ENCODE measurements at places on chromosomes 16 and 17.

- DNase-seq = peak; percentile 53
Observed at GRCh38 chr17:74431568-74432423, at the start of gene GPRC5C. GPRC5C (plus strand) TSS chr17:74432088; CDS start chr17:74439777, 7,689 bp downstream.

DNA sequence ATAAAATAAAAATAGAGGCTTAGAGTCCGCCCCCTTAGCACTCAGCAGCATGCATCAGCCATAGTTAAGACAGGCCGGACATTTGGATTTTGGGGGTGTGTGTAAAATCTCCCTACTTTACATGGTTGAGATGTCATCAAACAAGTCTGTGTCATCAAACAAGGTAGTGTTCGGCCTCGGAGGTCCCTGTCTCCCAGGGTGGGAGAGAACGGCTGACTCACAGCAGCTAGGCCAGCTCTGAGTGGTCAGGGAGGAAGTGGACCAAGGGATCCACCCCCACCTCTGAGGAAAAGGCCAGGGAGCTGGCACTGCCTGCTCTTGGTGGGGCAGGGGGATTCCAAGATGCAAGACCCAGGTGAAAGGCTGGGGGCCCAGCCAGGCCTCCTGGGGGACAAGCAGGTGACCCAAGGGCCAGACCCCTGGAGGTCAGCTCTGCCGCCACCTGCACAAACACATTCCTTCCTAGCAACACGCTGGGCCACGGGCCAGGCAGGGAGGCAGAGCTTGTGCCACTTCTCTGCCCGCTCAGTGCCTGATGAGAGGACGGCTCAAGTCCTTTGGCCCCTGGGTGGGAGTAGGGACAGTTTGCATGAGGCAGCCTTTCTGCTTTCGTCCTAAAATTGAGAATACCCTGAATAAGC lies 28.5 kb downstream of the KIFC3 start:
- DNase-seq = no peak

DNA sequence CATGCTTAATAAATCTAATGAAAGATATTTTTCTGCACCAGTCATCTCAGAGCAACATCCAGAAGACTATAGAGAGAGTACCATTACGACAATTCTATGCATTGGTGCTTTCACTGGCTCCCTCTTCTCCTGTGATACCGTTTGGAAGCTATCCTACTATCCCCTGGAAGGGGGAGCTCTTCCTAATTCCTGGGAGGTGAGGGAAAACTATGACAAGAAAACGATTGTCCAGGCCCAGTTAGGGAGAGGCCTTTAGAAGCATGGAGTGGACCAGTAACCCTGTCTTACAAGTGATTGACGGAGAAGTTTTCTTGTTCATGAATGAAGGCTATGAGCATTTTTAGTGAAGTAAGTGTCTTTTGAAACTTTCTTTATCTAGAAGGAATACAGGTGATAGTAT lies 150.2 kb downstream of the TANC2 start:
- DNase-seq = no peak

- DNase-seq = no peak
Observed at GRCh38 chr16:73025151-73025855, 22.6 kb downstream of the ZFHX3 start.

DNA sequence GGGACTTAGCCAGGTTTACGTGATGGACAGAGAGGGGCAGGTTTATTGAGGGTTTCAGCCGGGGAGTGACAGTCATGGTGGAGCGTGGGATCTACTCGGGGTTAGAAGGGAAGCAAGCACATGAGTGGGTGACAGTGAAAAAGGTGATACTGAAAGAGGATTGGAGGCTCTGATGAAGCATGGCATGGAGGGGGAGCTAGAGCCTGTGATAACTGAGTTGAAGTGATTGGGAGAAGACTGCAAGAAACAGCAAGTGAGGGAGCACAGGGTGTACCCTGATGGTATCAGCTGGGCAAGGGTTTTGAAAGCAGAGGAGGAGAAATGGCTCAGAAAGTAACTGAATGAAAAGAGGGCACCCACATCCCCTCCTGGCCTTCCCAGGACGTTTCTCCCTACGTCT lies 6.7 kb upstream of the KSR1 start:
- DNase-seq = no peak

GRCh38 chr17:82658331-82658730 lies 10.1 kb upstream of the WDR45B start:
- no peak for DNase-seq
